SK-MEL-5 (cell line): ENCODE measurements at places on chromosomes 6 and 20.
A peak's percentile ranks its signal among the peaks of the same experiment; 100 is the strongest.

DNA sequence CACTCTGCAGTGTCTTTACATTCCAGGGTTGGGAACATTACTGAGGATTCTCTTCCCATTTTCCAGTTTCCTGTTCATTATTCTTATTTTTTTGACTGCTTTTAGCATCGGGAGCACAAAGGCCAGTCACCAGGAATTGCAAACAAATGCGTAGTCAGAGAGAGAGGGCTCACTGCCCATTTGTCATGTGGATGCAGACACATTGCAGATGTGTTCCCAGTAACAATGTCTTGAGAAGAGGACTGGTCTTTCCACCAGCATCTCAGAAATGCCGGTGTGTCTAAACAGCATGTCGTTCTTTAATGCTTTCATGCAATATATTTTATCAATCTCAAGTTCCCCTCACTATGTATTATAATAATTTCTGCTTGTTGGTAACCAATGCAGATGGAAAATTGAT lies 952 bp upstream of the TAAR6 start:
- no peak for DNase-seq

- DNase-seq, result no peak
Measured at GRCh38 chr6:158674342-158675131, 24.7 kb downstream of the SYTL3 start.

DNA sequence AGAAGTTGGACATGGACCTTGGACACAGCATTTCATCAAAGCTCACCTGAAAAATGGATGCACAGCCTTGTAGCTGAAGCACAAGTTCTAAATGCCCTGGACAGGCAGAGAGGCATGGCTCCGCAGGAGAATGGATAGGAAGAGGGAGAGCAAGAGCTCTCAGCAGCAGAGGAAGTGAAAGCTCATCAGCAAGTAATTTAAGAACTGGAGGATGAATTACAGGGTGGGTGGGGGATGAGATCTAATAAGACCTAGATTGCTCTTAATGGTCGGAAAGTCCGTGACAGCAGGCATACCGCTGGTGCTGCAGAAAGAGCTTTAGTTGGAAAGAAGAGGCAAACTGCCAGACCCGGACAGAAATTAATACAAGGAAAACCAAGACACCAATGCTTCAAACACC lies 37.3 kb upstream of the SAYSD1 start:
- no peak for DNase-seq

- DNase-seq, result no peak
Measured at GRCh38 chr20:64040231-64041039, 4.5 kb downstream of the C20orf204 start.

DNA sequence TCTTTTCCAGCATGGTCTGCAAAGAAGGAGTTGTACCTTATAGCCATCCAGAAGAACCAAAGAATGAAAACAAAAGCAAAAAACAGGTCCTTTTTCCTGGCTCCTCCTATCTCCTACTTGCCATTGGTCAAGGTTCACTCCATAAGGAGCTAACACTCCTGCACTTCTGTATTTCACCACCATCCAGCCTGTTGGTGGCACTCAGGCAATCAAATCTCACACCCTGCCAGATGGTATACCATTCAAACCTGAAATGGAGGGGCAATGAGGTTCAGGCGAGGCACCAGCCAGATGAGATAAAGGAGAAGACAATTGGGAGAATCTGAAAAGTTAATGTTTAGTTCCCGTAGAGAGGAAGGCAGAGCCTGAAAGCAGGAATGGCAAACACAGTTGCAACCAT lies 203.8 kb downstream of the ALDH8A1 start:
- DNase-seq, result peak; percentile 22

- no peak for DNase-seq
Measured at GRCh38 chr6:36539814-36540568, 7.3 kb downstream of the STK38 start.

DNA sequence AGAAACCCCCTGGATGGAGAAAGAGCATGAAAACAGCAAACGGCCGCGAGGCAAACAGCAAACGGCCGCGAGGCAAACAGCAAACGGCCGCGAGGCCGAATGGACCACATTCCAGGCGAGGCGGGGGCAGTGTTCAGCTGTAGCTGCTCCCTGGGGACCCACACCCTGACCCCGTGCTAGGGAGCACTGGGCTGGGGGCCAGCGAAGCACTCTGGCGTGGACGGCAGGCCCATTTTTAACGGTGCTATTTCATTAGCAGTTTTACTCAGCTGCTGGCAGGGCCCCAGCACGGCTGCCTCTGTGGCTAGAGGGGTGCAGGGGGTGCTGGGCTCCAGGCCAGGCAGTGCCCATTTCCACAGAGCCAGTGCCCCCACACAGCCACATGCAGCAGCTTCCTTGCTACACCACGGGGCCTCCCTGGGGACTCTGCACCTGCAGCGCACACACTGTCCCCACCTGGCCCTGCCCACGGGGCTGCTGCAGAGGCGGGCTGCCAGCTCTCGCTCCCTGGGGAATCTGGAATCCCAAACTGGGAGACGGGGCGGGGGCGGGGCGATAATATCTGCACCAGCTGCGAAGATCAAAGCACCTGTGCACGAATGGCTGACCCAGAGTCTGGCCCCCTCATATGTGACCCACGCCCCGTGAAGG lies 35.6 kb upstream of the SLCO4A1 start:
- DNase-seq, result no peak

- DNase-seq, result no peak
Measured at GRCh38 chr20:23147964-23148730, 62.0 kb upstream of the CD93 start.

DNA sequence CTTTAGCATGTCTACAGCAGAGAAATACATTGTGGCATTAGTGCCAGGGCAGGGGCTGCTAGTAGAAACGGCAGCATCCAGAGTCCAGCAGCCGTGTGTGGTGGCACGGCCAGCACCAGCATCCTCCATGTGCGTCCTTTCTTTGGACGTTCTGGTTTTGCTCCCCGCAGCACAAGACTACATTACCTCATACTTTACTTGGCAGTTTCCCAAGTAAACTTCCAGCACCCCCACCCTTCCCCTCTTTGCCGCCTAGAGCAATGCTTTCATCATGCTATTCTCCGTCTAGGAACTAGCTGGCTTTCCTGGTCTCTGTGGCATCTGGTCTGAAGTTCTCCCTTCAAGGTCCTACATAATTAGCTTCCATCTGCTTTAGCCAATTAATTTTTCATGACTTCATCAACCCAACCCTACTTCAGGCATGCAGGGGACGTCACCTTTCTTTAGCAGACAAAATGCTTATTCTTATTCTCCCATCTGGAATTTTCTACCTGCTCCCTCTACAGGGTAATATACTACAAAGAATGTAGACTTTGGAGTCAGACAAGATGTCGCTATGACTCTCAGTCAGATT lies 67.6 kb downstream of the BLOC1S5 start:
- DNase-seq, result no peak

DNA sequence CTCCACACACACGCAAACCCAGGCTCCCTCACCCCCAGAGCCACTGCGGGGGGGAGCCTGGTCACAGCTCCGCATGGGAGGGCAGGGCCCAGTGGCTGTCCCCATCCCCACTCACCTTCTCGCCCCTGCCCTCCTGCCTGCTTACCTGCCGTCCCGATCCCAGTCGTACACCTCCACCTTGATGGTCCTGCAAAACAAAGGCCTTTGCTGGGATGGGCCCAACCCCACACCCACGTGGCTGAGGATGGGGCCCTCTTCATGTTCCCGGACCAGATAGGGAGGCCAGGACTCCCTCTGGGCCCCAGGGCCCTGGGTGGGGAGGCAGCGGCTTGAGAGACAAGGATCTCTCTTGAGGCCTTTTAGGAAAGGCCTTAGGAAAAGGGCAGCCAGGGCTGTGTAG lies 67.6 kb downstream of the RAB44 start:
- no peak for DNase-seq

- no peak for DNase-seq
Measured at GRCh38 chr6:144908004-144908403, 622.9 kb downstream of the UTRN start.

DNA sequence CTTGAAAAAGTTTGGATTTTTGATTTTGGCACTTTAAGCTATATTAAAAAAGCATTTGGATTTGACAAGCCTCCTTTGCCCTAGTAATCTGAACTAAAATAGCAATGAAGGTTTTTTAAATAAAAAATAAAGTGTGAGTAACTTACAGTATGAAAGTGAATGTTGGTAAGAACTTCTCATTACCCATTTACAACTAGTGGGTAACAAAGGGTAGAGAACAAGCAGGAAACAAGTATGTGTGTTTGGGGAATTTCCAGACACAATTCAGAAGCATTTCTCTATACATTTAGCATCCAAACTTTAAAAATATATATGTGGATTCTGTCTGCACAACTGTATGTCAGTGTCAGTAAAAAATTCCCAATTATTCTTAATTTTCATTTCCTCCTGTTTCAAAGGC lies 2.9 kb downstream of the TMEM30A start:
- DNase-seq, result no peak

DNA sequence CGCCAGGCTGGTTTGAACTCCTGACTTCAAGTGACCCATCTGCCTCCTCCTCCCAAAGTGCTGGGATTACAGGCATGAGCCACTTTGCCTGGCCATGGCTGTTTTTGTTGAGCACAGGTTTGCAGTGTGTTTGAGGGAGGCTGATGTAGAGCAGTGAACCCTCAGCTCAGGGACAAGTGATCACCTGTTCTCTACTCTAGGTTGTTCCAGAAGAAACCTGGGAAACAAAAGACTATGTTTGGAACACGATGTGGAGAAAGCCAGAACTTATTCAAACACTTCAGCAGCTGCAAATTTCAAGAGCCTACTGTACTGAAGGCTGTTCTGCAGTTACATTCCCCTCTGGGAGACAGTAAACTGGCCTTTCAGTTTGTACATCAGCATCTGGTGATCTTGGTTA lies 4.7 kb downstream of the TULP1 start:
- DNase-seq, result no peak

DNA sequence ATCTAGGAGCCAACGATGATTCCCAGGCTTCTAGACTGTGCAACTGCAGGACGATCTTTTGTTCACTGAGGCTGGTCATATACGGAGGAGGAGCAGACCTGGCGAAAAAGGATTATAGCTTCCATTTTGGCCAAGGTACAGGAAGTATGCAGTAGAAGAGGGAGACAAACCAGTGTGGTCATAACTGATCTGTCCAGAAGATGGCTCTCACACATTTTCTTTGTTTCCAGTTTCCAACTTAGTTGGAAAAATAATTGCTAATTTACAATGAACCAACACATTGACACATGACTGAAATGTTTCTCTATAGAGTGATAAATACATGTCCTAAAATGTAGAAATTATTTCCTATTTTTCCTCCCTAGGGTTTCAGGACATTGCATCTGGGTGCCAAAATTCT lies 364.1 kb upstream of the BTBD3 start:
- peak; percentile 53 for DNase-seq

DNA sequence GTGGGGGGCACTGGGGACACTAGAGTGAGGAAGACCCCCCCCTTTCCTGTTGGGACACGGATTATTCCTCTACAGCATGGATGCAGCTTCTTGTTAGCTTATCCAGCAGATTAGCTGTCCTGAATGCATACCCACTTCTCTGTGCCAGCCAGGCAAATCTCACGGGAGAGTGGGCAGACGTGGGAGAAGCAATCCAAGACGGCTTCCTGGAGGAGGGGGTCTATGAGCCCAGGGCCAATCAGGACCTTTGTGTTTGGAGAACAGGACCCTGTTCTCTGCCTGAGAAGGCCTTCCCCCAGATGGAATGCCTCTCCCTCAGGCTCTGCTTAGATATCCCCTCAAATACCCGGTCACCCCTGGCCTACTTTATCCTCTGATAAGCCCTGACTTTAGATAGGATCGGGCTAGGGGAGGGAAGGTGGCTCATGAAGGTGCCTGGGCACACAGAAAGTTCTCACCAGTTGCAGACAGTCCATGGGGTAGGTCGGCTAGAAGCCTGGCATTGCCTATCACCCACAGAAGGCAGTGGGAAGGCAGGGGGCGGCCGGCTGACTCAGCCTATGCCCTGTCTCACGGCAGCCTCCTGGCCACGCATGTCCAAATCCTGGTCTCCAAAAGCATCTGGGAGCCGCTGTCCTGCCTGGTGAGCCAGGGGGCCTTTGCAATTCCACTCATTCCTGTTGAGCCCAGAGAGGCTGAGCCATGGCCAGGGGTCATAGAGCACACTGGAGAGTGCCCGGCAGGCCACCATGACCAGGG lies 34.7 kb downstream of the SUN5 start:
- DNase-seq, result no peak

GRCh38 chr6:63709148-63709547 lies 73.5 kb downstream of the PHF3 start:
- DNase-seq, result no peak

DNA sequence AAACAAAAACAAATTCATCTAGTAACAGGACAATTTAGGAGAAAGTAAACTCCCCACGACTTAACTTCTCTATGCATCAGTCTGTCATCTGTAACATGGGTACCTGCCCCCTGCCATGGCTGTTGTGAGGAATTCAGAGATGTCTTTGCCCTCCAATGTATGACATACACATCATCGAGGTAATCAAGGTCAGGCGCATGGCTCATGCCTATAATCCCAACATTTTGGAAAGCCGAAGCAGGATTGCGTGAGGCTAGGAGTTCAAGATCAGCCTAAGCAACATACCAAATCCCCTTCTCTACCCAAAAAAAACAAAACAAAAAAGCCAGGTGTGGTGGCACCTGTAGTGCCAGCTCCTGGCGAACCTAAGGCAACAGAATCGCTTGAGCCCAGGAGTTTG lies 9.0 kb downstream of the EEF1A1 start:
- no peak for DNase-seq

DNA sequence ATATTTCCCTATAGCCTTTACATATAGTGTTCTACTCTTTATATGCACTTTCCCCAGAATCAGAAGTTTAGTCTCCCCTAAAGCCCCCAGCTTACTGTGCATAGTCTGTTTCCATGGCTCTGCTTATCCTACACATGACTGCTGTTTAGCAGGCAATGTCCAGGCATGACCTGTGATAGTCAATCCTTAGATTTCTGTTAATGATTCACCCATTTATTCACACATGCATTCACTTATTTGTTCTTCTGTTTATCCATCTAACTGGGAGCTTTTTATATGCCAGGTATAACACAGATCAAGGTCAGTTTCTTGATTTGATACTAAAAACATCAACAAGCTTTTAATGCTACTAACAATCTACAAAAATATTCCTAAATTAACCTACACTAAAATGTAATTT lies 300.8 kb downstream of the PHF3 start:
- DNase-seq, result no peak

DNA sequence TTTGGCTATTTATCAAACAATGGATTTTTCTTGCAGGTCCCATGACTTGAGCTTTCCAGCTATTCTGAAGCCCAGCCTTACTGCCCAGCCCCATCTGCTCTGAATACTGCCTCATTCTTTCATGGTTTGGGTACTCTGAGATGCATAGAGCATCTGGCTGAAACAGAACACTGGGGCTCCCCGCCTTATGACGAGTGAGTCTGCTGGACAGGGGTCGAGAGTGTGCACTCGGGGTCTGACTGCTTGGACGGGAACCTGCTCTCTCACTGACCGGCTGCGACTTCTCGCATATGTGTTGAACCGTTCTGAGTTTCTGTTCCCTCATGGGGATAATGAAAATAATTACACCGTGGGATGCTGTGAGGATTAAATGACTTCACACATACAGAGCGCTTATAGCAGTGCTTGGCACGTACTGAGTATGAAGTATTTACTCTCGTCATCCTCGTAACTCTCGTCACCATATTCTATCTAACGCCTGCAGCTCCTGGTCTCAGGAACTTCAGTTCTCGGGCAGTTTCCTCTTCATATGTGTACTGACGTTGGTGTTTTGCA lies 59.5 kb upstream of the MPC1 start:
- DNase-seq, result no peak

- no peak for DNase-seq
Measured at GRCh38 chr6:1326535-1327121, 14.7 kb downstream of the FOXQ1 start.
